ENCODE measurements at places on chromosomes 11 and 22. TPM values are rescaled to one million over a fixed set of nuclear protein-coding genes. Genes with fewer than 3 reads are reported as not detected.

Gene PHF21B
- 0.92 TPM for total RNA-seq

DNA sequence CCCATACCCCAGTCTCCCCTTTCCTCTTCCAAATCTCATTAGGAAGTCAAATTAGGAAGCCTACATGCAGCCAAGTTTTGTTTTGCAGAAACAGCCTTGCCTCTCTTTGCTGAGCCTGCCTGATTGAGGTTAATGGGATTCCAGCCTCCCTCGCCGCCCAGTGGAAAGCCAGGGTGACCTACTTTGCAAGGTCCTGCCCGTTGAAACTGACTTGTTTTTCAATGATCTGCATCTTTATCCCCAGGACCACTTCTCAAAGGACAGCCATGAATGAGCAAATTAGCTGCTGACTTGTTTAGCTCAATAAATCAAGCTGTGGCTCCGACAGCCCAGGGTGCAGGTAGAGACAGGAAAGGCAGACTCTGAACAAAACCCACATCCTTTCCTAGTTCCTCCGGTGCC is 110.4 kb downstream of the RRAS2 start:
- DNase-seq = no peak

DNA sequence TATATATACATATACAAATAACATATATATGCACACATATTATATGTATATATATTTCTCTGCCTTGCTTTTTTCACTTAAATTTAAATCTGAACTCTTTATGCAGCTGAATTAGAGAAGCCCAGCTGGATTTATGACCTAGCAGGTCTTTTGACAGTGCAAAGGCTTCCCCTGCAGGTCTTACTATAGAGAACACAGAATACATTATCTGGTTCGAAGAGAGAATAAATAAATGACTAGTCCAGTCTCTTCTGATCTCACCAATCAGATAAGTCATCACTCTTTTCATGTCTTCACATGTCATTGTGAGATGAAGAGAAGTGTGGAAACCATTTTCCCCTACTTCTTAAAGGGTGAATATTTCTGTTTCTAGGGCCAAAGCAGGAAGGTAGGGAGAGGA is 58.2 kb downstream of the OR10A6 start:
- no peak for DNase-seq

- peak; percentile 83 for DNase-seq
These were observed at the start of gene MIAT for GRCh38 chr22:26656891-26657851. TSS of gene MIAT (plus strand) at chr22:26657588.

DNA sequence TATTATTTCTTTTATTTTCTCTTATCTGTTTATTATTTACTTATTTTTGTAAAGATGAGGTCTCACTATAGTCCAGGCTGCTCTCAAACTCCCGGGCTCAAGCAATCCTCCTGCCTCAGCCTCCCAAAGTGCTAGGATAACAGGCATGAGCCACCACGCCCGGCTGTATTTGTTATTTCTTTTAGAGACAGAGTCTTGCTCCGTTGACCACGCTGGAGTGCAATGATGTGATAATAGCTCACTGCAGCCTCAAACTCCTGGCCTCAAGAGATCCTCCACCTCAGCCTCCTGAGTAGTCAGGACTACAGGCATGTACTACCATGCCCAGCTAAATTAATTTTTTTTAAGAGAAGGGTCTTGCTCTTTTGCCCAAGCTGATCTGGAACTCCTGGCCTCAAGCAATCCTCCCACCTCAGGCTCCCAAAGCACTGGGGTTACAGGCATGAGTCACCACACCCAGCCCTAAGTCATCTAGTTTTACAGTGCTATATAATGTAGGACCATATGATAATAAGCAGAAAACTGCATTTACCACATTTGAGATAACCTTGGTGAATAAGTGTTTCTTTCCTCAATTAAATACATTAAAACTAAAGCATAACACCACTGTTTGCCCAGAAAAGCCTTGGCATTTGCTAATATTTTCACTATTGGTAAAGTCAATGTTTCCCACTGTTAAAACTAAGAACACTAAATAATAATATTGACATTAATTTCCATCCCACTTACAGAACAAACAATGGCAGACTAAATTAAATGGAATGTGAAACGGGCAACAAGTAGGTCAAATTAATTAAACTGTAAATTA is 127.5 kb downstream of the SIK3 start:
- DNase-seq = peak; percentile 17

DNA sequence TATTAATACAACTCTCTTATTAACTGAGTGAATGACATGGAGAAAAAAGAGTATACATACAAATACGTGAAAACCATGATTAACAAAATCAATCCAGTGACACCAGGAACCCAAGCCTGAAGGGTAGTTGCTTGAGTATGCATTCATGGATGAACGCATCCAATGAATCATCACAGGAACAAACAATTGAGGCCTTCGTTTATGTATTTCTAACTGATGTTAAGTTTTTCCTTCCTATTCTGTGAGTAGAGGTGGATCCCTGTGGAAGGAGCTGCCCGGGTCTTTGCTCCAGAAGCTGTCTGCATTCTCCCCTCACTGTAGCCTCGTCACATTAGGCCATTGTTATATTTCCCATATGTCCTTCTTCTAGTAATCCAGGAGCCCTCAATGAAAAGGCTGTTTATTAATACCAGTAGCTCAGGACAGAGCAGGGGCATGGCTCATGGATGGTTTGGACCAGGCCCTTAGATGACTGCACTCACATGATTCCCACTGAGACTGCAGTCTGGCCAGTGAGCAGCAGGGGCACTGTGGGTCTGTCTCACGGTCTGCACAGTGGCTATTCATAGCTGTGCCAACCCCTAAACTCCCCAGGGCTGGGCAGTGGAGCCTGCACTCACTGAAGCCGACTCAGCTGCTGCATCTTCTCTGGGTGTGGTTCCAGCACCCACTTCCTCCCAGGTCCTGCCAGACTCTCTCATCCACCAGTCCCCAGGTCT is 128.1 kb upstream of the TOP3B start:
- peak; percentile 68 for DNase-seq

- peak; percentile 59 for DNase-seq
These were observed 369 bp downstream of the DHCR7 start for GRCh38 chr11:71447791-71448256.

DNA sequence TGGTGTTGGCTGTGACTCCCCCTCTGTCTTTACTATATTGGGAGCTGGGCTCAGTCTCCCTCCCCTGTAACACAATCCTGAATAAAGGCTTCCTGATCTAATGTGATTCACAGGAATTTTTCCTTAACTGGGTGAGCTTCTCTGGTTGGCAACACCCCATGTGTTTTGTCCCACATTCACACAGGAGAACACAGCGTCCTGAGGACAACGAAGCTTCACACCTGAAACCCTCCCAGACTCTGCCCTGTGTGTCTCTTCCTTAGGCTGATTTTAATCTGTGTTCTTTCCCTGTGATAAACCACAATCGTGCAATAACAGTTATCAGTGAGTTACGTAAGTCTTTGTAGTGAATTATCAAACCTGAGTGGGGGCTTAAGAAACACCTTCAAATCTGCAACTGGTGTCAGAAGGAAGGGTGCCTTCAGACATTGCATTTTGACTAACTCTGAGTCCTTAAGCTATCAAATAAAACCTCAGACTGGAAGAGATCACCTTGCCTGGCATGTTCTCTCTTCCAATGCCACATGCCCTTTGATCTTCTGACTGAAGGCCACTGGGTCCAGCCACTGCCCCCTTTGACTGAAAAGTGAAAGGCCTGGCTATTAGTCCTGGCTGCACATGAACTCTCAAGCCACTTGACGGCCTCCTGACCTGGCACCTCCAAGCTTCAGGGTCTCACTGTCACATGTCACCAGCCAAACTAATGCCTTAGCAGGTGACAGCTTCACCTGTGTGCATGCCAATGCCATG is 17.3 kb downstream of the APOL3 start:
- DNase-seq = no peak

Gene TP53I11
- total RNA-seq = 17.5 TPM

- DNase-seq = no peak
These were observed 79.6 kb downstream of the EMSY start for GRCh38 chr11:76524461-76524860.

DNA sequence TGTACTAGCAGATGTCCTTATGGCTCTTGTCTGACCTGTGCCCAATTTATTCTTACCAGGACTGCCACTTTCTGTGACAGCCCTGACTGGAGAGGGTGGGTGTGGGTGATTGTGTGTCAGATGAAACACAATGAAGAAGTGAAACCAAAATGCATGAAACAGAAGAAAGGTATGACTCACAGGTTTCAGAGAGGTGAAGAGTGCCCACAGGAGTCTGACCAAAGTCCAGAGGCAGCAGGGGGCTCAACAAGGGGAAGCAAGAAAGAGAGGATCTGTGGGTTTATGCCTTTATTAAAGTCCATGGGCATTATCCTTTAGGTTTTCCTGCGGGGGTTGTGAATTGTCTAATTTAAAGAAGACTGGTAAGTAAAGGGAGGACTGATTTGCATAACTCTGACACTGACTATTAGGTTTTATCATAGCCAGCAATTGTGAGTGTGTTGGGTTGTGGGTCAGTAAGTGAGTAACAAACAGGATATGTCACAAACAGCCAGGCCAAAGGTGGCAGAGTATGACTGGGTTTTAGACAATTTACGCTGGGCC is 3.9 kb upstream of the OR4C6 start:
- DNase-seq = no peak

- peak; percentile 38 for DNase-seq
These were observed 74.8 kb downstream of the NAT10 start for GRCh38 chr11:34180040-34180813.

Gene TTC17
- total RNA-seq = 51.2 TPM

Gene PPP2R5B
- 20.2 TPM for total RNA-seq

Gene STK33
- total RNA-seq = 1.3 TPM

Measured in activated CD8-positive, alpha-beta T cell treated with anti-CD3 and anti-CD28 coated beads for 36 hours (primary cell).